ENCODE measurements at places on chromosomes 12 and 14. TPM values are rescaled to one million over a fixed set of nuclear protein-coding genes. Genes with fewer than 3 reads are reported as not detected.
A peak's percentile ranks its signal among the peaks of the same experiment; 100 is the strongest.

DNA sequence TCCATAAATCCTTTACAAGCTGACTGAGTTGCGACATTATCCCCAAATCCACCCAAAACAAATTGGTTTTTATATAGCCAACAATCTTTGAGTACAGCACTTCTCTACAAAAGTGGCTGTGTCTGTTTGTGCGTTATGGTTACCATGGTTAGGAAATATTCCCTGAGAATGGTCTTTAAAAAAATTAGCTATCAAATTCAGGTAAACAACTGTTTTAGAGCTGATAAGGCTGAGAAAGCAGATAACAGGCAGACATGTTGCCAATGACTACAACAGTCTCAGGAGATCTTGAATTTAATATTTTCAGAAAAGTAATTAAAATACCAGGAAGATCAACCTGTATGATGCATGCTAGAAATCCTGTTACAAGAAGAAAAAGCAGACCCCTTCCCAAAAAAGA is 248.0 kb downstream of the RASSF9 start:
- DNase-seq, result no peak

- no peak for DNase-seq
Observed at GRCh38 chr12:53660041-53660440, 15.8 kb downstream of the ATP5MC2 start.

The PLXNC1 gene
- not detected for total RNA-seq

DNA sequence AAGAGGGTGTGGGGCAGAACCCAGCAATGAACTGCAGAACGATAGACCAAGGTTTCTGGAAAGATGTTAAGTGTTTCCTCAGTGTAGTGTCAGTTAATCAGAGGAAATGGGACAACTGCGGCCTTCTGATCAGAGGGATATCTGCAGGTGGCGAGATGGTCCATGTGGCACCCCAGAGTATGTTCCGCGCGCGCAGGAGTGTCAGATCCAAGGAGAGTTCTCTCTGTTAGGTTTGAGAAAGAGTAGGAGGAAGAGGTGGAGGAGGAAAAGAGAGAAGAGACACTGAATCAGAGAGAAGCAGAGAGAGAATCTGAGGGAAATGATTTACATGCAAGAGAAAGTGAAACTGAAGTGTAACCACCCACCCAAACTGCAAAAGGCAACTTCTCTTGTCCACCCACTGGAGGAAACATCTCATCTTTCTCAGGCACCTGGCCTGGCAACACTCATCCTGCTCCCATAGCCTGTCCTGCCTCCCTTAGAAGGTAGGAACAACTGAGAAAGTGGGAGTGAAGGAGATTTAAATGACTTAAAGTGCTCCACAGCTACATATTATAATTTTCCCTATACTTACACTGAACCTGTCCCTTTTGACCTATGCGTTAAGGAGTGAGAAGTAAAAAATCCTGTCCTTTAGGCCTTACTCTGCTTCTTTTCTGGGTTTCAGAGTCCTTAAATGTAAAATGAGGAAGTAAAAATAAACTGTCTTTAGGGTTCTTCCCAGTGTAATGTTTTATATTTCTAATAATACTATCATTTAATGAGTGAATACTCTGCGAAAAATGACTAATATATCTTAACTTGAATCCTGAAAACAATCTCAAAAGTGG is 6.8 kb upstream of the TESPA1 start:
- DNase-seq, result no peak

The RGS6 gene
- total RNA-seq, result not detected

The TAS2R14 gene
- 0.12 TPM for total RNA-seq

DNA sequence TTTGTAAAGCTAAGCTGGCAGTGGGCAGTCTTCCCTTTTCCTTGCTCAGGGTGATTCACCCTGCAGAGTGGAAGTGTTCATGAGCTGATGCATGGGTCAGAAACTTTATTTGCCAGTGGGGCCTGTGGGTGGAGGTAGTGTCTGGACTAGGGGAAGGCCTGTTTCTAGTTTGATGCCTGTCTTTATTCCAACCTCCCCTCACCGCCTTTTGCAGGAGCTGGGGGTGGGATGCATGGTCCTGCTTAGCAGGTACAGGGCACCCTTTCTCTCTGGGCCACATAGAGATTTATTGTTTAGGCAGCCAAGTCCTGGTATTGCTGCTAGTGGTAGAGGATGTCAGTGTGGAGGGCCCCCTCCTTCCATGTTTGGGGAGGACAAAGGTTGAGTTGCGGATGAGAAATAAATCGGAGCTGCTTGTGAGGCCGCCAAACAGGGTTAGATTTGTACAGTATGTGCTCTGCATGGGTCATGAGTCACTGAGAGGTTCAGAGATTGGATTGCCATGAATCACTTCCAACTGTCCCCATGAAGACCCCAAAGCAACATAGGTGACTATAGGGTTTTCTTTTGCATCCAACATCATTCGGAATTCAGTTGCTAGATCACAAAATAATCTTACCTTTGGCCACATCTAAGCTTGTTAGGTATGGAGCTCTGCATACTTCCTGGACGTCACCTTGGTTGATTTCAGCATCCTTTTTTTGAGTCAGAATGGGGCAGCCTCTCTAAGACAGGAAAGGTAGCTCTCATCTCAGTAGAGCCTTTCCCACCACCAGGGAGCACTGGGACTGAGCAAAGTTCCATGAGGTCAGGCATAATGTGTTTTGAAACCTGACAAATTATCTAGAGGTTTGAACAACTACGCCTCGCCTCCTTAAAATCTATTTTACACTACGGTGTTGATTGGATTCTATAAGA is 8.8 kb downstream of the SMOC1 start:
- no peak for DNase-seq

DNA sequence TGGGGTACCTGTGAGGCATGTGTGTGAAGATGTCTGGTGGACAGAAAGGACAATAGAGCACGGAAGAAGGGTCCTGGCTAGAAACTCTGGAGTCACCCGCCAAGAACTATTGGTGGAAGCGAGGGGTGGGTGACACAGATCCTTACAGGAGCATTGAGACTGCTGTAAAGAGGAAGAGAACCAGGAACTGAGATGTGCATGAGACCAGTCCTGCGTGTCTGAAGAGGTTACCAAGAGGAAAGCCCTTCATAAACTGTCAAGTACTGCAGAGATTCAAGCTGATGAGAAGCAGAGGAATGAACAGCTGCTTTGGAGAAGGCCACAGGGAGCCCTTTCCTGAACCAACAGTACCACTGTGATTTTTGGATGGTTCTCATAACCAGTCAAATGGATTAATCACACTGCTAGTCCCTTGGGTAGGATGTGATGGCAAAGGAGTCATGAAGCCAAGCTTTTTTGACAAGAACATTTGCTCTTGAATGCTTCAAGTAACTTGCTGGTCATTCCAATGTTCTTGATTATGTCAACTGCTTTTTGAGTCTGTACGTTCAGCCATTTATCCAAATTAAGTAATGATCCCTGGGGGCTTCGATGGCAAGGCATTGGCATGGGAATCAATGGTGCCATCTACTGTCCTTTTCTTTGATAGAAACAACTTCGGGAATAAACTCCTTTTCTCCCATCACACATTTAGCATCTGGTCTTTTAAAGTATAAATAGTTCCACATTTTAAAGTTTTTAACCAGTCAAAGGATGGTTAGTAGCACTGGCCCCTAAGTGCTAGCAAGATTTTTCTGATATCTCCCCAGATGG is 42.9 kb downstream of the GPR135 start:
- DNase-seq, result no peak

DNA sequence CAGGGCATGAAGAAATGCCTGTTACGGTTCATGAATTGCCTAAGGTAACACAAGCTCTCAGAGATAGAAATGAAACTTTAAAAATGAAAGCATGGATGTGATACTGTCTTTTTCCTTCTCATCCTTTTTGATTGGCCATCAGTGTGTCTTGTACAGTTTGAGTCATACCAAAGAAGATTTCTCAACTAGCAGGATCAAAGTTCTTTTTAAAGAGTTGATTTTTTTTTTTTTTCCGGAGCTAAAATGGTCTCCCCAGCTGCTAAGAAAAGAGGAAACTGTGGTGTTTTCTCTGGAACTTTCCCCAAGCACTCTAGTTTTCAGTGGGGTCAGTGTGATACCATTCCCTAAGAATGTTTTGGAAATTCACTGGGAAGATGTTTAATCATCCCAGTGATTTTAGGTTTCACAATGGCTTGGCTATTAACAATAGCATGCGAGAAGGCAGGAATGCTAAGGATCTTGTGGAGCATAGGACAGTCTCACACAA is 105.0 kb downstream of the ETNK1 start:
- no peak for DNase-seq

- no peak for DNase-seq
Observed at GRCh38 chr12:109839444-109839843, 6.2 kb upstream of the TRPV4 start.

DNA sequence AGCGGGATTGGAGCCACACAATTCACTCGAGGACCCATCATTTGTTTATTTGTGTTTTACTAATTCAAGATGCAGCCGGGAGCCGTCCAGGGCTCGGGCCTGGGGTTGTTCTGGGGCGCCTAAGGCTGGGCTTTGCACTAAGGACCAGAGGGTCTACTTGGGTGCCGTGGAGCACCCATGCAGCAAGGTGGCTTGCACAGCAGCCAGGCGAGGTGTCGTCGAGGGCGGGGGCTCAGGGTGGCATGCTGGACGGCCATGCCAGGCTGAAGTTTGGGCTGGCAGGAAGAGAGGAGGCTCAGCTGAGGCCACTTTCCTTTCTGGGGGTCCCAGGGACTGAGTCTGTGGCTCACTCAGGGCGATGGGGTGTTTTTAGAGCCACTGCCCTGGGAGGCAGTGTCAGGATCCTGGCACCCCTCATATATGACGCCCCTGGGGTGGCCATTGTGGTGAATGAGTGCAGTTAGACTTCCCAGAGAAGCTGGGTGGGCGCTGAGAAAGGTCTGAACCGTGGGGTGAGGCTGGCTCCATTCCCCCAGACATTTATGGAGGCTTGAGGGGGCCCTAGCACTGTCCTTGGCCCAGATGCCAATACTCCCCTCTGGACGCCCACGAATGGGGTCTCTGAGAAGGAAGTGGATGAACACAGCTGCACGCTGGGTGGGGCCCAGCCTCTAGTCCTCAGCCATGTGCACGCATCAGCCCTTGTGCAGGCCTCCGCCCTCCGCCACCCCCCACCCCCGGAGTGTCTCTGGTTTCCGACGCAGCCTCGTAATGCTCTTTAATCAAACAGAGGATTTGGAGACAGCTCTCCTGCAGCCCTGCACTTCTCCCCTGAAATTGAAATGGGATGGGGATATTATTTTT is 11.3 kb downstream of the MEG3 start:
- DNase-seq, result no peak

DNA sequence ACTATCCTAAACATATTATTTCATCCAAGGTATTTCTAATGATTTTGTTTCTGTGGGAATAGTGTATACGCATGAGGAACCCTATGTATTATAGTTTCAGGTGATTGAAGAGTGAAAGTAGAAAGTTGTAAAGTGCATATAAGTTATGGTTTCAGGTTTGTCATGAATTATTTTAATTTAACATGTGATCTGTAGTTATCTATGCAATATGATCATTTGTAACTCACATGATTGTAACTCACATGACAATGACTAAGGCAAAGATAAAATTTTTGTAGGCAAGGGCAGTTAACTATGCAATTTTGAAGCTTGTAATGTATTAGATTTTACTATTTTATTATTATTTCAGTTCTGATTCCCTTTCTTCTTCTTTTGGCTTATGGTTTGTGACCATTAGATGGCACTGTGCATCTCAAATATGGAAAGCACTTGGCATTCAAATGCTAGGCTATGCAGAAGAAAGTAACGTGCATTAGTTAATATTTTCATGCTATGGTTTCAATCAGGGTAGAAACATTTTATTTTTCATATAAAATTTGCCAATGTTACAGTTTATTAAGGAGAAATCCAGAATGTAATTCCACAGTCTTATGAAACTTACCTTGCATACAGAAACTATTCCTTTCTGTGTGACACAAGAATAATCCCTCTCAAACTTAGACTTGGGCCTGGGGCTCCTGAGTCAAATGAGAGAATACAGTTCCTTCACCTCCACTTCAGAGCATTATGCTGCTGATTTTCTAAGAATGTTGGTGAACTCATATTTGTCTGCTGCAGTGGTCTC is 15.8 kb upstream of the TMEM30B start:
- peak; percentile 12 for DNase-seq

Data from G401 (cell line).